IMR-90 (cell line): ENCODE measurements at places on chromosomes 3 and 15. TPM values are rescaled to one million over a fixed set of nuclear protein-coding genes. Genes with fewer than 3 reads are reported as not detected.
A peak's percentile ranks its signal among the peaks of the same experiment; 100 is the strongest.

The FGF7 gene
- 34.8 and 69.2 TPM in 2 replicates for total RNA-seq

The TTLL3 gene
- total RNA-seq = 5.8 and 6.8 TPM in 2 replicates

The PIK3CA gene
- total RNA-seq = 22.4 and 28.6 TPM in 2 replicates

The DPPA2 gene
- not detected in 2 replicates for total RNA-seq

The SLTM gene
- total RNA-seq = 36.0 and 66.7 TPM in 2 replicates

The SH3GL3 gene
- not detected in 2 replicates for total RNA-seq

The ZNF774 gene
- 1.1 TPM in 2 replicates for total RNA-seq

The MESP2 gene
- total RNA-seq = 0.18 and 0.28 TPM in 2 replicates

DNA sequence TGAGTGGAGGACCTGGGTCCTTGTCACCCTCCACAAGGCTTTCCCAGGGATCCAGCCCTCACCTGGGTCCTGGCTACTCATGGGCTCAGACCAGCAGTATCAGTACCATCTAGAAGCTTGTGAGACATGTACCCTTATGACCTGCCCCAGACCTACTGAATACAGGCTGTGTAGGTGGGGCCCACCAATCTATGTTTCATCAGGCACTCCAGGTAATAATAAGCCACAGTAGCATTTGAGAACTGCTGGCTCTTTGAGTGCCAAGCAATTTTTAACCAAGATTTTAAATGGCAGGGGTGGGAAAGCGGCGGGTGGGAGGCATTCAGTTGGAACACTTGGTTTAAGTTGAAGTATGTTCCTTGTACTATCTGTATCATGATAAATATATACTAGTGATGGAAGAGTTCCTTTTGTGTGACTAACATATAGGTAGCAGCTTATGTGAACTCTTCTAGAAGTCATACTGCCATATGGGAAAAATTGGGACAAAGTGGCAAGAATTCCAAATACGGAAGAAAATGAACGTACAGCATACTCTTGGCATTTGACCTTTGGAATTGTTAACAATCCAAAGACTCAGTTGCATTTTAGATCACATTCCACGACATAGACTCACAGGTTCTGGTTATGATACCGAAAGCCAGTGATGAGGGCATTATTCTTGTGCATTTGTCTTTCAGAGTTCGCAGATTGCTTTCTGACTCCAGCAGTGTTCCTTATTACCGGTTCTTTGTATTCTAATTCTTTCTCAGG is 190.4 kb downstream of the GHSR start:
- peak; percentile 71 for DNase-seq

DNA sequence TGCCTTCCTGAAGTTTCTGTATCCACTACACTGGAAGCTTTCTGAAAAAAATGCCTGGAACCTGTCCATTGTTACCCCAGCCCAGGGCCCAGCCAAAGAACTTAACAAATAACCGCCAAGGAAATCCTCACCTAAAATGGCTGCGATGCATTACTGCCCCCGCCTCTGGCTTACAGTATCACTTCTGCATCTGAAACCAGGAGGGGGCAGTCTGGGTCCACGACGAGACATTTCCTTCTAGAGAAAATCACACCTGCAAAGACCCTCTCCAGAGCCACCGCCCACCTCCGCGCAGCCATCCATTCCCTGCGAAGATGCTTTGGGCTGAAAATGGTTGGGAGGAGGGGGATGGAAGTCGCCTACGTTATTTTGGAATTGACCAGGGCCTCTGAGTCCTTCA is 22.4 kb upstream of the CELF6 start:
- peak; percentile 27 for DNase-seq

DNA sequence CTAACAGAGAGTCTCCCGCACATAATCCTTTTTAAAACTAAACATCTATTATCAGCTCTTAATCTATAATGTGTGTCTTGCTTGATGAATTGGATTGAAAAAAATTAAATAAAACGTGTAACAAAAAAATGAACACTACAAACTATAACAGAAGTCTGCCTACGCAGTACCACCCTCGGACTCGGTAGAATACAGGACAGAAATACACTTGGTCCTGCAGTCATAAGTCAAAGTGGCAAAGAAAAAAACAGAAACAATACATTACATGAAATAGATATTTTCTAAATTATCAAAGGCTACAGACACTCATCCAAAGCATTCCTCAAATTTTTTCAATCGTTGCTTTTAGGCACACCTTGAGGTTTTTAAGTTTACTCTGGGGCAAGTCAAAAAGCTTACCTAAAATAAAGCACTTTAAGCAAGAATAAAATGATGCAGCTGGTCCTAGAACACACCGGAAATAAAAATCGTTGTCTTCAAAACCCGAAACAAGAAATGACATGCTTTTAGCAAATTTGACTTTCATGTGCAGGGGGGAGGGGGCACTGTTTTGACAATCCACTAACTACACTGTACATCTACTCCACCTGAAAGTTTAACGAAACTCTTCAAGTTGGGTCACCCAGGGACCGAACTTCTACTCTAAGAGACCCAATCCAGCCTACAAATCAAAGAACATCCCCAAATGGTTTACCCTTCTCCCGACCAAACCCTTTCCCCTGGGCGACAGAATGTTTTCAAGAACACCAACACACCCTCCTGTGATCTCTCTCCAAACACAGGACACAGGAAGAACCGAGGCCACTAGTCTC is 1.3 kb downstream of the ADAM10 start:
- DNase-seq = no peak

DNA sequence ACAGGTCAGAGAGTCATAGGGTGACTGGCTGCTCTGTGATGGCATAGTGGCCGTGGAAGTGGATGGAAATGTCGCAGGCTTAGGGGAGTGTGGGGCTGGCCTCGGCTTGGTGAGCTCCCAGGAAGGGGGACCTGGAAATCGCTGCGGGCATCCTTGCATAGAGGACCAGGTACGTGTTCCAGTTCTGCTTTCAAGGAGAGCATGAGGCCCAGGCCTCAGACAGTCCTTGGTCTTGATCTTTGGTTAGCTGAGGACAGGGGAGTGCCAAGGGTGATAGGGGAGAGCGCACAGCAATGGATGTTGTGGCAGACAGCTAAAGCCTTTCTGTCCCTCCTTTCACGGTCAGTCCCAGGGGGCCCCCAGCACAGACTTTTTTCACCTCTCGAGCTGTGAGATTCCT is 110.5 kb downstream of the SNRPN start:
- no peak for DNase-seq

DNA sequence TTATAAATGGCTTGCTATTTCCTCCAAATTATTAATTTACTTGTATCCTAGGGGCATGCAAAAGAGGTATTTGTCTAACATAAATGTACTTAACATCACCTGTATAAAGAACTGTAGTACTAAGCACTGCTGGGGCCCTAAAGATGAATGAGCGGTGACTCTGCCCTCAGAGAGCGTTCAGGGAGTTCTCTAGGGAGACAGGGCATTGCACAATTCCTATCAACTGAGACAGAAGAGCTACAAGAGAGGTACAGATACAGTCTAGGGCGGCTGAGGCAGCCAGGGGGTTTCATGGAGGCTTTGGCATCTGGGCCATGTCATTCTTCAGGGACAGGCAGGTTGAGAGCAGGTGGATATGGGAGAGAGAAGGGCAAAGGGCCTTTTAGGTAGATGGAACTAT is 39.9 kb upstream of the PARL start:
- DNase-seq = no peak

- no peak for DNase-seq
These were observed 163.6 kb upstream of the PRICKLE2 start for GRCh38 chr3:64388886-64389285.

- no peak for DNase-seq
These were observed 4.1 kb downstream of the ZNF717 start for GRCh38 chr3:75781079-75781745.

DNA sequence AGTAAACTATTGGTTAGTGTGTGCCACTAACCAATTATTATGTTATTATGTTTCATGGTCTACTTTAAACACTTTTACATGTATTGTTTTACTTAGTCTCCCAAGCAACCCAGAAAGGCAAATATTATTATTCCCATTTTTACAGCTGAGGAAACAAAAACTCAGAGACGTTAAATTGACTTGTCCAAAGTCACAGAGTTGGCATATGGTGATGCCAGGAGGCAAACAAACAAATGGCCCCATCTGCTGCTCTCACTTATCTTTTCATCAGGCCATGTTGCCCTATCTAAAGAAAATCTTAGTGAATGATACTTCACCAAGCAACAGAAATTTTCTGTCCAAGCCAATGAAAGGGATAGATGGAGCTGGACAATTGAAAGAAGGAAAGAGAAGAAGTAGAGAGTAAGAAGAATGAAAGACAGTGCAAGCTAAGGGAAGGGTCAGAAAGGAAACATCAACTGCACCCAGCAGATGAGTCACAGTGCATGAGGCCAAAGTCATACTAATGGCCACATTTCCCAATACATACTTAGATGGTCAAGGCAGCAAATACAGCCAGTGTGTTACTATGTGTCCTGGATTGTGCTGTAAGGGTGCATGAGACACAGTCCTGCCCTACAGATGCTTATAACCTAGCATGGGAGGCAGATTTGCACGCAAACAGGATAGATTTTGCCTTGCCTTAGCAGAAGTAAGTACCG is 266.9 kb downstream of the KCNMB2 start:
- no peak for DNase-seq

DNA sequence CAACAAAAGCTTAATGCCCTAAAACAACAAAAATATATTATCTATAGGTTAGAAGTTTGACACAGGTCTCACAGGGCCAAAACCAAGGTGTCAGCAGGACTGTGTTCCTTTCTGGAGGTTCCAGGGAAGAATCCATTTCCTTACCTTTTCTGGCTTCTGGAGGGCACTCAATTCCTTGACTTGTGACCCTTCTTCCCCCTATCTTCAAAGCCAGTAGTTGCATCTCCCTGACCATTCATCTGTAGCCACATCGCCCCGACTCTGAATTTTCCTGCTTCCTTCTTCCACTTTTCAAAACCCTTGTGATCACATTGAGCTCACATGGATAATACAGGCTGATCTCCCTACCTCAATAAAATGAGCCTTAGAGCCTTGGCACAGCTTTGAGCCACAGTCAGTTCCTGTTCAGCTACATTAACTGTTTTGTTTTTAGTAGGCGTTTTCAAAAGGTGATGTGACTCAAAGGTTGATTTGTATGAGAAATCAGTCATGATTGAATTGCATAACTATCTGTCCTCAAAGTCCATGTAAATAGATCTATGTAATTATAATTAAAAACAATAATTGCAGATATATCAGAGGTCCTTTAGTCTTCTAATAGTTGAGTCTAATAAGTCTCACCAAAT is 12.4 kb downstream of the PFN2 start:
- no peak for DNase-seq

- no peak for DNase-seq
These were observed 80.1 kb upstream of the DGKG start for GRCh38 chr3:186442162-186442561.

DNA sequence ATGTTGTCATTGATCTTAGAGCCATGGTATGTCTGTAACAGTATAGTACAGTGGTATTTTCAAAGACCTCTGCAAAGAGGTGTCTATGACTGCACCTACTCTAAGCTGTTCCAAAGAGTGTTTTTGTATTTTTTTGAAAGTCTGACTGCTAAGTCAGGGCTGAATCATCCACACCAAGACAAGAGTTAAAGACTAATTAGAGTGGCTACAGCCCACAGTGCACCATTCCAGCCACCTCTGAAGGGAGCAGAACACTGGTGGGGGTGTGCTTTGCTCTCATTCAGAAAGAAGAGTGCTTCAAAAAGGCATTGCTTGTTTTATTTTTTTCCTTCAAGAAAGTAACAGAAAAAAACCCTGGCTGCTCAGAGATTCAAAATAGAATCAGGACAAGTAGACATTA is 301.4 kb downstream of the GABRG3 start:
- no peak for DNase-seq

- DNase-seq = no peak
These were observed 325.2 kb upstream of the CTNNB1 start for GRCh38 chr3:40873934-40874699.

DNA sequence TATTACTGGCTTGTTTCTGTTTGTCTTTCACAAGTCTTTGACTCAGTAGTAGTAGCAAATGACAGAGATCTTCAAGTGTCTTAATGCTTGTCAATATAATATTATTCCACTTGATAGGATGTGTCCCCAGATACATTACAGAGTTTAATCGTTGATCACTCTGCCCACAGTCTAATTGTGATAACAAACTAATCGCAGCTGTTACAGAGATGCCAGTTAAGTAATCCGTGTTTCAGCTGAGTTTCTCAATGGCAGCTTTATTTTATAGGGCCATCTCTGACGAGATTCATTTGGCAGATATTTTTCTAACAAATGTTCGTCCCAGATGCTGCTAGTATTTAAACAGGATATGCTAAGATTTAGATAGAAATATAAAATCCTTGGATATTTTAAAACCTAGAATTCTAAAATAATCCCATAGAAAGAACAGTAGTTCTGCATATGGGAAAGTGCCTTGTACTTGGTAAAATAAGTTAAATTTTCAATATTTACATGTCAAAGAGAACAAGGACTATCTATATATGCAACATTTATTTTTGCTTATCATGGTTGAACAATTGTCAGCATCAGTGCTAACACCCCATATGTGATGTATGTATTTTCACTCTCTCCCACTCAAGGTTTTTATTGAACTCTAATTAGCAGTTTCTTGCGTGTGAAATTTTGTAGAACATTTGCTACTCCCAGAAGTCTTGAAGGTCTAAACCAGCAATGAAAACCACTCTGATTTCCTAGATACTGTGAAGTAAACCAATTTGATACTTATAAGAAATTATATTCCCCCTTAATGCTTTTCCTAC is 185.5 kb downstream of the MBNL1 start:
- no peak for DNase-seq

DNA sequence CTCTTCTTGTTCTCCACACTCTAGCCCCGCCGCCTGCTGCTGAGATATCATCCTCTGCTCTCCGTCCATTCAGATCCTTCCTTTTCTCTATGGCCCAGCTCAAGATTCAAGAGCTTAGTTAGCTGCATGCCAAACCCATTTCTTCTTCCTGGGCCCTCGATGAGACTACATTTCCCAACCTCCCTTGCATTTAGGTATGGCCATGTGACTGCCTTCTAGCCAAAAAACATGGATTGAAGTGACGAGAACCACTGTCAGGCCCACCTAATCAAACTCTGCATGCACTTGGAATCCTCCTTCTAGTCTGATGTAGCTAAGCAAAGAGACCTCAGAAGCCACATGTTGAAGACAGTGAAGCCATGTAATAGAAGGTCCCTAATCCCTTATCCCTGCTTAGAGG is 308.2 kb downstream of the VPS13C start:
- no peak for DNase-seq

GRCh38 chr3:31620656-31621055 is 87.9 kb downstream of the STT3B start:
- DNase-seq = peak; percentile 57
